ENCODE measurements at places on chromosomes 2 and 18.

- DNase-seq = peak; percentile 74
Observed at GRCh38 chr2:160365716-160366367, 127.8 kb downstream of the RBMS1 start.

DNA sequence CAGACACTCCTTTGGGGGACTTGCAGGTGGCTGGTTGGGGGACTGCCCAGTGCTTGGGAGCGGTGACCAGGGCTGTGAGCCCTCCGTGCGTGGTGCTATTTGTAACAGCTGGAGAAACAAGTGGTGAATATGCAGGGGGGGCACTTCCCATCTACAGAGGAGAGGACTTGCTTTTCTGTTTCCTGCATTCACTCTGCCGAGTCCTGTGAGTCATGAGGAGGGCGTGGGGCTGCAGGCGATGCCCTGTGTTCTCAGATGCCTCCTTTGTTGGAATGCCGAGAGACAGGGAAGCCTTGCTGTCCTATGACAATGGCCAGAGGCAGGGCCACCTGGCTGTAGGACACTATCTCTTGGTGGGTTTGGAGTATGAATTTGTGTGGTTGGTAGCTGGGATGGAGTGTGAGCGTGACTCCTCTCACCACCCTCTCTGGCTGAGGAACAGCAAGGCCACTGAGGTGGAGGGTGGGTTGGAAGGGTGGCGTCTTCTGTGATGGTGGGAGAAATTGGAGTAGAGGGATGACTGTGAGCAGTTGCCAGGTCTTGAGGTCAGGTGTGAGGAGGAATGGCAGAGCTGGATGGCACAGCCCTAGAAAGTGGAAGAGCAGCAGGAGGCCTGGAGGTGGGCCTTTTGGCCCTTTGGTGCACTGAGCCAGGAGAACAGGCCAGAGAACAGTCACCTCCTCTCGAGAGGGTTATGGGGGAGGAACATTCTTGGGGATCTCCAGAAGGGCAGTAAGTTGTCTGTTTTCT is 24.3 kb downstream of the FHOD3 start:
- DNase-seq = peak; percentile 46

- peak; percentile 39 for DNase-seq
Observed at GRCh38 chr2:45637440-45637839, 14.0 kb upstream of the PRKCE start.

DNA sequence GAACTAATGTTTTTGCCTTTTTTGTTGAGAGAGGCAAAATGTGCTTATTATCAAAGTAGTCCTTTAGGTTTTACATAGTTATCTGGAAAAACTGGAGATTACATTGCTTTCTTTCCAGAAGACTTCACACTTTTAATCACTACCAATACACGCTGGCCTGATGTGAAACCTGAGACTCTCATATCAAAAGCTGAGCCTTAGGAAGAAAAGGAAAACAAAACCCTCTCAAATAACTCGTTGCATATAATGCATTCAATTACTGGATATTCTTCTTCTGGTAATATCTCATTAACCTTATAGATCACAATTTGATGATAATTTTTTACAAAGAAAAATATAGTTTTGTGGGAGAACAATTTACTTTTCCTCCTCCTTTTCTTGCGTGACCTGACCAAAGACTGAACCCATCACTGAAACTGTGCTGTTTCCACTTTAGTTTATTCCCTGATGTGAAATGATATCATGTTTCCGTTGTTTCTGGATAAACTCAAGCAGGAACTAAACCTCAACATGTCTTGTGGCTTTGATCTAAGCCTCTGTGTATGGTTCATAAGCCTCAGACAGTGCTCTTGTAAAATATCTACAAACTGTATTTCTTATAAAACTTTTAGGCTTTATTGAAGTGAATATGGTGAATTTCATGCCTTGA is 332.4 kb downstream of the GULP1 start:
- peak; percentile 63 for DNase-seq

DNA sequence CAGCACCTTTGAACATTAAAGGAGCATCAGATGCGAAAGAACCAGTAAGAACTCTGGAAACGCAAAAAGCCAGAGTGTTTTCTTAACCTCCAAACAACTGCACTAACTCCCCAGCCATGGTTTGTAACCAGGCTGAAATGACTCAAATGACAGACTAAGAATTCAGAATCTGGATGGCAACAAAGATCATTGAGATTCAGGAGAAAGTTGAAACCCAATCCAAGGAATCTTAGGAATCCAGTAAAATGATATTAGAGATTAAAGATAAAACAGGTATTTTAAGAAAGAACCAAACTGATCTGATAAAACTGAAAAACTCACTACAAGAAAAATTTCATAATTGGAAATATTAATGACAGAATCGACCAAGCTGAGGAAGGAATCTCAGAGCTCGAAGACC is 116.7 kb downstream of the PTRHD1 start:
- DNase-seq = no peak

GRCh38 chr18:67266246-67267237 is 250.0 kb downstream of the DSEL start:
- DNase-seq = peak; percentile 75

DNA sequence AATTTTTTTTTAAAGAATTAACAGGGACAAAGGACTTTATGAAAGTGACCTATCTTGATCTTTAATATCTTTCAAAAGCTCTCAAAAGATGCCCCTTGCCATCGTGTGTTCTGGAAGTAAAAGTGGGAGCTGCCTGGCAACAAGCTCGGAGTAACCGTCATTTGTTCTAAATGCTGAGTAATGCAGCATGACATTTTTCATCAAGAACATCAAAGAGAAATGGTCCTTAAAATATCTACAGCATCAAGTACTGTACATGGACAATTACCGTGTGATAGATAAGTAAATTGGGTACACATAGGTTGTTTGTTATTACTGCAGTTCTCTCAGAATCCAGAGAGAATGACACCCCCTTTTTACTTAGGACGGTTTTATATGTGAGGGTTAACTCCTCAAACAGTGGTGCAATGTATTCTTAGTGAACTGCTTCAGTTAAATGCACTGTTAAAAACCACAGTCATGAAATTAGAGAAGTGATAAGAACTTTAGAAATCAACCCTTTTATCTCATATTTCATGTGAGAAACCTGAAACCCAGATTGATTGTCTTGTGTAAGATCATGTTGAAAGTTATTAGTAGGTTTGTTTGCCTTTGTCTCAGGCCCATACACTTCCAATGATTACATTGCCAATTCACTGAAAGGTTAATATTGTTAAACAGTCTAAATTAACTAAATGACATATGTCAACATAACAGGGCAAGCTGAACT is 90.6 kb upstream of the HNMT start:
- no peak for DNase-seq

DNA sequence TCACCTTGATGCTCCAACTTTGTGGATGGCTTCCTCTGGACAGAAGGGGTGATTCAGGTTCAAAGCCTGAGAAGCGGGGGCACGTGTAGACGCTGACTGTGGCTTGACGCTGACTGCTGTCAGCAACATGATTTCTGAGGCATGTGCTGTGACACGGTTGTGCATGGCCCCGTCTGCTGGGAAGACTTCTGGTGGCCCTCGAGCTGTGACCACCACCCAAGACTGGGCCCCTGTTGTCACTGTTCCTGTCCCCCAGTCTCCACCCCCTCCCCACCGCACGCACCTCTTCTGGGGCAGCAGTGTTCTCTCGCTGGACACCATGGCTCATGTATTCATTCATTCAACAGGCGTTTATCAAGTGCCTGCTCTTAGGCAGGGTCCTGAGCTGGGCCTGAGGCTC is 245.0 kb downstream of the FAM210A start:
- no peak for DNase-seq

GRCh38 chr2:8987410-8987809 is 16.1 kb downstream of the MBOAT2 start:
- DNase-seq = peak; percentile 77

DNA sequence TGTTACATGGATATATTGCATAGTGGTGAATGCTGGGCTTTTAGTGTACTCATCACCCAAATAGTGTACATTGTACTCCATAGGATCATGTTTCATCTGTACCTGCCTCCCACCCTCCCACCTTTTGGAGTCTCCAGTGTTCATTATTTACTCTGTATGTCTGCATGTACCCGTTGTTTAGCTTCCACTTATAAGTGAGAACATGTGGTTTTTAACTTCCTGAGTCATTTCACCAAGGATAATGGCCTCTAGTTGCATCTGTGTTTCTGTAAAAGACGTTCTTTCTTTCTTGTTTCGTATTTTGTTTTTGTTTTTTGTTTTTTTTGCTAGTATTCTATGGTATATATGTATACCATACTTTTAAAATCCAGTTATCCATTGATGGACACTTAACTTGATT is 107.5 kb downstream of the MSTN start:
- no peak for DNase-seq

DNA sequence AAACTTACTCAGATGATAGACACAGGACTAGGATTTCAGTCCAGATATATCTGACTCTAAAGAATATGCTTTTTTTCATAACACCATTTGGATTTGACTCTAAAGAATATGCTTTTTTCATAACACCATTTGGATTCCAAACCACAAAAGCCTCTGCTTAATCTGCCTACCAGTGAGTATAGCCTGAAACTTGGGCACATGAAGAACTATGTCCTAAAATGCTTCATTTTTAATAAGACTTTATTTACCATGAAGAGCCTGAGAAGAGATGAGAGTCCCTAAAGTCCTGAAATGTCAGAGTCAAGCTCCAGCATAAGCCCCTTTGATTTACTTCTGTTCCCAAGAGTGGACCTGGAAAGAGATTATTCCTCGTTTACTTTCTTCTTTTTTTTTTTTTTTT is 54.5 kb upstream of the STPG4 start:
- no peak for DNase-seq

- DNase-seq = no peak
Observed at GRCh38 chr2:169448316-169448715, 31.0 kb upstream of the BBS5 start.

DNA sequence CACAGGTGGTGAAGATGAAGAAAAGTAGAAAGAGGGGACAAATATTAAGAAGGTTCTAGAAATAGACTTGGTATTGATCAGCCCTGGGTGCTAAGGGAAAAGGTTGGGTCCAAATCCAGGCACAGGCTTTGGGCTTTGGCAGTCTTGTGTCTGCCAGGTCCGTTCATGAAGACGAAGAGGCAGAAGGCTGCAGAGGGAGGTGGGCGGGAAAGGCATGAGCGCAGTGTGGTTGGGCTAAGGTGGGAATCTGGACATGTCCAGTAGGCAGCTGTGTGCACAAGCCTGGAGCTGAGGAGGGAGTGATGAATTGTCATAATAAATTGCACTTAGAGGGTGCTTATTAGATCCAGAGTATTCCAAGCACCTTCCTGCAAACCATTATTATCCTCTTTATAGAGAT is 105.7 kb upstream of the TEX51 start:
- no peak for DNase-seq

GRCh38 chr2:143704451-143705106 is 575.4 kb downstream of the ARHGAP15 start:
- no peak for DNase-seq

DNA sequence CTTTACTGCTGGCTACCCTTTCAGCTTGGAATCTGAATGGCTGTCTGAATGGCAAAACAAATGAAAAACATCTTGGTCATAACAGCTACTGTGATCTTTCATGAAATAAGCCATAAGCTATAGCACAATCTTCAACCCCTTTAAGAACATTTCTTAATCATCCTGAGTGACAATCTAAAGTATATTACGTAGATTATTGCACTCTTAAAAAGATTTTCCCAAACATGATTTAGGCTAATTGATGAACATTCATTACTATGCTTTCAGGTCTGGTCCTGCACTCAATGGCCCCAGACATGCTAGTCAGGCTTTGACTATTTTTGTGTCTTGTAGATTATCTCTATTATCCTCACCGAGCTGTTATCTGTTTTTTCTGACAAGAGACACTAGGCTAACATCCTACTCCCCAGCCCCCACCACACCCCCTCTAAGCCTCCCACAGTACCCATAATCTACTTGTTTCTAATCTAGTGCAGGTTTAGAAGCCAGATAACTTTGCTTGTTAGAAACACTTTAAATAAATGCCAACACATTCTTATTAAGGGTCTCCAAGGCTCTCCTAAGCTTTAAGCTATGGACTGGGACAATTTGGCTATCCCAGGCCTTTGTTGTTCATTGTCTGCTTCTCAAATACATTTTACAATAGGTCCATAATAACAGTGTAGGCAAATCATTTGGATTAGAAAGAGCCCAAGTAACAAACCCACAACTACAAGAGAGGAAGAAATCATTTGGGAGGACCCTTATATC is 4.2 kb downstream of the SMAD2 start:
- DNase-seq = no peak

- peak; percentile 100 for DNase-seq
Observed at GRCh38 chr2:105455488-105456003, 56.7 kb upstream of the FHL2 start.

GRCh38 chr18:7748251-7749007 is 181.3 kb downstream of the PTPRM start:
- DNase-seq = no peak

DNA sequence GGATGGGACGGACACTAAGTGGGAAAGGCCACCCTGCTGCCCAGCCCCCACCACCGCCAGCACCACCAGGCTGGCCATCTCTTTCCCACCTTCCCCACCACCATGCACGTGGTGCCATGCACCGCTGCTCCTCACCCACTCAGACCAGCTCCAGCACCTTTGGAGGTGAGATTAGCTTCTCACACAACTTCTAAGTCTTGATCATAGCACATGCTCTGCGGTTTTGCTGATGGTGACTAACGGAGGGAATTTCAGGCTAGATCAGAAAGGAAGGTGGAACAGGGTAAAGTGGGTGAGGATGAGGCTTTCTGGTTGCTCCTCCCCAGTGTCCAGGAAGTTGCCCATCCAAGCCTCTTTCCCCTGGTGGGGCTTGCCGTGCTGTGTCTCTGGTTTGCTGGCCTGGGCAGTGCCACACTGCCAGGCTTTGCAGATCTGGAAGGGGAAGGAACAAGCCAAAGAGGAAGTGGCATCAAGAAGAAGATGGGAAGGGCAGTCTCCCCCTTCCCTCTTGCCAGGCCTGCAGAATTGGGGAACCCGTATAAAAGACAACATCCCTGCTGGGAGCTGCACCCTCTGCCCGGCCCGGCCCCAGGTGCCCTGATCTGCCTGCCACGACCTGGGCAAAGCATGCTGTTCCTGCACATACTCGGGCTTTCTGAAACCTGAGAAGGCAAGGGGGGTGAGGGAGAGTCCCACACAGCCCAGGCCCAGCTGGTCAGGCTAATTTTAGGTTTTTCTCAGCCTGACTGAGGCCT is 44.3 kb upstream of the CAB39 start:
- no peak for DNase-seq

DNA sequence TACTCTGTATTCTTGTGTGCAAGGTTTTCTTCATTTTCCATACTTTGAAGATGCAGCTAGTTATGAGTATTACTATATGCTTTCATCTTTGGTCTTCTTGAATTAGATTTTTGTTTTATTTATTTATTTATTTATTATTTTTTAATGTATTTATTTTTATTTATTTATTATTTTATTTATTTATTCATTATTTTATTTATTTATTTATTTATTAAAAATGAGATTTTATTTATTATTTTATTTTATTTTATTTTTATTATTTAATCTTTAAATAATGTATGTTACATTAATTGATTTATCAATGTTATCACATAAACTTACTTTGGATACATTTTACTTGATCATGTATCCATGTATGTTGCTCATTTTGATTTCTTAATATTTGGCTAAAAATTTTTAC is 132.3 kb upstream of the GALNT13 start:
- DNase-seq = no peak

Measured in AG10803 (cell line).